ENCODE measurements at places on chromosomes 2 and 18. TPM values are rescaled to one million over a fixed set of nuclear protein-coding genes. Genes with fewer than 3 reads are reported as not detected.

DNA sequence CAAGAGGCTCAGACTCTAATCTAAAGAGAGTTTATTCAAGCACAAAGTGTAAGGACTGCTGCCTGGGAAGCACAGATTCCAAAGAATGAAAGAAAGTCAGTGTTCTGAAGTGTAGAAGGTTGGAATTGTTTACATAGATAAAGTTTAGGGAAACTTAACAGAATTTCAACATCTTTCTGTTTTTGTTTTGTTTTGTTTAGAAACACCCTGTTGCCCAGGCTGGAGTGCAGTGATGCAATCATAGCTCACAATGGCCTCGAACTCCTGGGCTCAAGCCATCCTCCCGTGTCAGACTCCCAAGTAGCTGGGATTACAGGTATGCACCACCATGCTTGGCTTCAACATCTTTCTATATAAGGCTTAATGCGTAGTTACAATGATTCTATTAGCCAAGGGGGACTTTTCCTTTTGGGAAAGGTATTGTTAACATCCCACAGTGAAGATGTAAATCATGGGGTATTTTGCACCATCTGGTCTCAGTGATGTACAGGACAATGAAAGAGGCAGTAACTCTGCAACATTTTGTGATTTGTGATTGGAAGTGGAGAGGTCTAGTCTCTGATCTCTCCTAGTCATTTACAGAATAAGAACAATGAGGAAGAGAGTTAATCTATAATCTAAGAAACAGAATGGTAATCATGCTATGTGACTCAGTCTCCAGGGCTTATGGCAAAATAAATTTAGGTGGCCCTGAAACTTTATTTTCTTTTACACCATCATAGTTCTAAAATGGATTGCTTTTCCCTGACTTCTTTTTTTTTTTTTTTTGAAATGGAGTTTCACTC lies 45.6 kb upstream of the MSH6 start:
- DNase-seq = no peak

GRCh38 chr2:190119257-190119656 lies 56.7 kb upstream of the MSTN start:
- peak; percentile 15 for DNase-seq

DNA sequence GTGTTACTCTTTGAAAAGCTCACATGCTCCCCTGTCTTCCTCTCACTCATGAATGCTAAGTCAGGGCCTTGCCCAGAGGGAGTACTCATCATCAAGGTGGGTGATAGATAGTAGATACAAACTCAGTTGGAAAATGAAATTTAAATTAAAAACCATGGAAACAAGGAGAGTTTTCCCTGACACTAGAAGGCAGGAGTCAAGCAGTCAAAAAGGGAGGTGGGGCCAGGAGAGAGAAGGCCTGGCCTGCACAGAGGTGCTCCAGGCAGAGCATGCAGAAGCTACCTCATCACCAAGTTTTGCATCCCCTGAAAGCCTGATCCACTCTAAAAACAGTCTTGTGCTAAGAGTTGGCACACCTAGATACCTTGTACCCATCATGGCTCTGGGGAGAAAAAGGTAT lies 143.7 kb downstream of the MYO5B start:
- no peak for DNase-seq

GRCh38 chr2:191839918-191840804 lies 6.7 kb downstream of the CAVIN2 start:
- DNase-seq = no peak

CNOT9 gene
- polyA plus RNA-seq = 69.1 TPM

DNA sequence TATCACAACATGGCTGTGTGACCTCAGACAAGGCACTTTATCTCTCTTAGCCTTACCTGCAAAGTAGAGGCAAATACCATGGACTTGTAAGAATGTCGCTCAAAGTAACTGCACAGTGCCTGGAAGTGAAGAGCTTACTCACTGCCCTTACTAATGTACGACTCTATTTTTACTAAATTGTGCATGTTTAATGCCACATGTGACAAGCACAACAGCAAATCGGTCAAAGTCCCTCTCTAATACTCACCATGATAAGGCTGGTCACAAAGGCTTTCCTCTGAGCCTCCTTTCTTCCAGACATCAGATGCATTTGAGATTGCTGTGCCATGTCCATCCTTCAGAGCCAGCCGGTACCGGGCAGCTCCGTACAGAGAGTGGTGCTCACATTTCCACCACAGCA lies 100.4 kb upstream of the CD302 start:
- DNase-seq = no peak

GRCh38 chr2:70937866-70938585 lies 2.3 kb downstream of the ATP6V1B1 start:
- no peak for DNase-seq

HOXD8 gene
- 1.3 TPM for polyA plus RNA-seq

UCN gene
- polyA plus RNA-seq = 3.4 TPM

GAREM2 gene
- polyA plus RNA-seq = 8.0 TPM

DNA sequence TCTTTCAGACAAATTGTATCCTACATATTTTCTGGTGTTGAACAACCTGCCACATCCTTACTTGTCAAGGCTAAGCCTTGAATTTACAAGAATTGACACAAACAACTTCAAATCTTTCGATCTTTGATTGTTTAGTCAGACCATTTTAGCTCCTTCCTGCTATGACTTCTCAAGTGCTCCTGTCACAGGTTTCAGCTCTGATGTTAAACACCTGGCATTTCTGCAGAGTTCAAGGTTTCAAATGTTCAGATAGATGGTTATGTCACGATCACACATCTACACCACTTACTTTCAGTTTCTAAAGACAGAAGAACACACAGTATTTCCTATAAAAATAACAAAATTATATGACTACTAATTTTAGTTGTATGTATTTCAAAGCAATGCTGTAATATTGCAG lies 84.0 kb downstream of the RND3 start:
- DNase-seq = no peak

SLC16A14 gene
- polyA plus RNA-seq = 15.4 TPM

- no peak for DNase-seq
These were observed 350.4 kb upstream of the ZC3H15 start for GRCh38 chr2:186135686-186136085.

GRCh38 chr2:203748331-203749126 lies 42.1 kb downstream of the CD28 start:
- DNase-seq = no peak

- no peak for DNase-seq
These were observed 113.6 kb upstream of the COL5A2 start for GRCh38 chr2:189293164-189293563.

GRCh38 chr2:138373993-138374408 lies 127.6 kb upstream of the SPOPL start:
- DNase-seq = no peak

DPP10 gene
- polyA plus RNA-seq = 5.0 TPM

- no peak for DNase-seq
These were observed 71.4 kb downstream of the TWIST2 start for GRCh38 chr2:238919307-238919706.

- no peak for DNase-seq
These were observed 191.7 kb downstream of the CD226 start for GRCh38 chr18:69755856-69756496.

GRCh38 chr18:44582456-44582855 lies 98.2 kb upstream of the SETBP1 start:
- no peak for DNase-seq

- DNase-seq = no peak
These were observed 1.6 kb downstream of the SETBP1 start for GRCh38 chr18:44682201-44682870.

ASXL2 gene
- polyA plus RNA-seq = 20.3 TPM

DNA sequence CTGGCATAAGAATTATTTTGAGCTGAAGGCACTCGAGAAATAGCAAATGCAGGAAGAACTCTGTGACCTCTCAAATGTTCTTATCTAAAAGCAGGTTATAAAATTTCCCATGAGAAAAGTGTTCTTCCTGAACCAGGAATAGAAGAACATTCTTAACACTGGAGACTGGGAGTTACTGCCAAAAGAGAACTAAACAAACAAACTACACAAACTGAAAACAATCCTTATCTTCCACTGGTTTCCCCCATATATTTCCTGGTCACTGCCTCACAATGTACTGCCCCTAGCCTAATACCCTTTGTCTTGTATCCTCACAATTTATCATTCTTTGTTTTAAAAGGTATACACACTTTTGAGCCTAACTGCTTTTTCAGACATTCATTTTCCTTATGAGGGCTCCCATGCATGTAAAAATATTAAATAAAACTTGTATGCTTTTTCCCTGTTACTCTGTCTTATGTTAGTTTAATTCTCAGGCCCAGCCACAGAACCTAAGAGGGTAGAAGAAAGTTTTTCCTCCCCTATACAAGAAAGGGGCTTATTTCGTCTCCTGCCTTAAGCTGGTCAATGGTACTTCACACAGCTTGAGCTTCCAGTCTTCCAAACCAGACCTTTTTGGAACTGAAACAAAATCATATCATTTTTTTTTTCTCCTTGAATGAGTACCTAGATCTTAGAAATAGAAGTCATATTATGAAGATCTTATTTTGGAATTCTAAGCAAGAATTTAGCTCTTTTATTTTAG lies 110.6 kb downstream of the MSTN start:
- no peak for DNase-seq

DNA sequence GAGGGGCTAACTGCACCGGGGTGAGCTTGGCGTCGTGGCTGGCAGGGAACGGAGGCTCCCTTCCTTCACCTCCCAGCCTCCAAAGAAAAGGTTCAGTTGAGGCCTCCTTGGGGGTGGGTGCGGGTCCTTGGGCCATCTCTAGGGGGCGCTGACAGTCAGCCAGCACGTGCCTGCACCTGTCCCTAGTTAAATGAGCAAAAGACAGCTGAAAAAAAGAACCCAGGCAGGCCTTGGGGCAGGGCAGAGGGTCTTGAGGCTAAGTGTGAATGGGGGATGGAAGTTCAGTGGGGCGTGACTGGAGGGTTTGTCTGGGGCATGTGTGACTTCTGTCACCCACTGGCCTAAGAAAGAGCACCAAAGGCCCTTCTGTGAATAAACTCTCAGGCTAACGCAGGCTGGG lies 56.4 kb downstream of the ZFP36L2 start:
- DNase-seq = no peak

TNFRSF11A gene
- 4.4 TPM for polyA plus RNA-seq

ACTG2 gene
- 38.3 TPM for polyA plus RNA-seq

DNA sequence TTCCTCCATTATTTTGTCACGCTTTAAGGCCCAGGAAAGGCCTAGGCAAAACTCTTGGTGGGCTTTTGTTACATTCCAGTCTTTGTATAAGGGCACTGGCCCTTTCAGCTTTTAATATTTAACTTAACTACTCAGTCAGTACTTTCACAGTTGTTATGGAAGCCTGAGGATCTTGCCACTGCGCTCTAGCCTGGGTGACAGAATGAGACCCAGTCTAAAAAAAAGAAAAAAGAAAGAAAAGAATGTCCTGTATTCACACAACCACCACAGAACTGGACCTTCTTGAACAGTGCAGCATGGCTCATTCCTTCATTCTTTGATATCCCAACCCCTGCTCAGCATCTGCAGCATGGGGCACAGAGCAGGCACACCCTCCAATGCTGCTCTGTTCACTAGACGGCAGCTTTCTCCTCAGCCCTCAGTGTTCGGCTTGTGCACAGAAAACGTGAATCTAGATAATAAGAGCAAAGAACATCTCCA lies 93.4 kb upstream of the MSH2 start:
- DNase-seq = peak; percentile 9

TEX261 gene
- 56.9 TPM for polyA plus RNA-seq

- DNase-seq = no peak
These were observed 36.8 kb upstream of the UNC80 start for GRCh38 chr2:209734805-209735204.

- DNase-seq = no peak
These were observed 83.1 kb downstream of the CCDC85A start for GRCh38 chr2:56266761-56267414.

- no peak for DNase-seq
These were observed 1.4 kb upstream of the KCNG3 start for GRCh38 chr2:42495234-42495581.

AQP12A gene
- polyA plus RNA-seq = not detected

- DNase-seq = peak; percentile 23
These were observed 358 bp downstream of the USP37 start for GRCh38 chr2:218567797-218568189.

GRCh38 chr2:39858677-39859076 lies 79.6 kb upstream of the THUMPD2 start:
- DNase-seq = no peak

DNA sequence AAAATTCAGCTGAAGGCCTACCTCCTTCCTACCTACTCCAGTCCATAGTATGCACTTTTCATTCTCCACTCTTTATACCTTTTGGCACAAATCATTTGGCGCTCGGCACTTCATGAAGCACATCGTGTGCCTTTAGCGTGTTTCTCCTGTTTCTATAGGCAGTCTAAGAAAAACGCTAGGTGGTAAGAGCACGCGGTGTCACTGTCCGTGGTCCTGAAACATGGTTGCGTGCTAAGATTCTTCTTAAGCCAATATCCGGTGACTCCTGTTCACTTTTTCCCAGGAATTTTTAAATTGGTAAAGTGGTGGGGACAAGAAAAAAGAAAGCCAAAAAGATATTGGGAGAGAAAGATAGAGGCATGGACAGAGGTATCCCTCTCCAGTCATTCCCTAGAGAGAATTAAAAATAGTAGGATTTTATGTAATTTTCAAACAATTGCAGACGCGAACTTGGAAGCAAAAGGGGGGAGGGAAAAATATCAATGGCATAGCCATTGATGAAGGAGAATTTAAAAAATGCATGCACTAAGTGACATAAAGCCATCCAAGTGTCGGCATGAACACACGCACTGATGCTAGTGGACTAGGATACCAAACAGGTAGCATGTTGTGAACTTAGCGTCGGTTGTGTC lies 1.4 kb upstream of the CTNNA2 start:
- DNase-seq = peak; percentile 69

RTP5 gene
- polyA plus RNA-seq = not detected

DNA sequence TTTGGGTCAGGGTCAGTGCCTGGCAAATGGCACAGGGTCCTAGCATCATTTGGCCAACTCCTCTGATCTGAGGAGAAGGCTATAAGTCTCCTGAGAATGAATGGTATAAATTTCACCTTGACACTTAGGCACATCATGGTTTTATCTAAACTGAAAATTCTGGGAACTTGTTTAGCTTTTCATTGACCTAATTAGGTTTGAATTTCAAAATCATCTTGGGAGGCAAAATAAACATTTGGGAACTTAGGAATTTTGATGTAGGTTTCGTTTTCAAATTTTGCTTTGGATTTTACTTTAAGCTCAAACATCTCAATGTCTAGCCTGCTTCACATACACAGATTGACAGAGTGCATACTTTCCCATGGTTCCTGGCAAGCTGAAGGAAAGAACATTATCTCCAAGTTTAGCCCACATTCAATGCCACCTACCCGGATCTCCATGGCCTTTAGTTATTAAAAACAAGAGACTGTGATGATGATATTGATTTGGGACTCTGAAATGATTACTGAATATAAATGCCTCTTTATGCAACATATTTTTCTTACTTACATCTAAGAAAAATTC lies 44.5 kb downstream of the MYOM1 start:
- DNase-seq = no peak

ACVR1 gene
- 29.7 TPM for polyA plus RNA-seq

- DNase-seq = no peak
These were observed 66.8 kb downstream of the GBX2 start for GRCh38 chr2:236101311-236101950.

CFC1 gene
- 6.2 TPM for polyA plus RNA-seq

GRCh38 chr2:100185105-100185504 lies 42.7 kb upstream of the AFF3 start:
- DNase-seq = no peak

All from right lung (tissue), 10 donors.